Fibroblast of lung (primary cell): ENCODE measurements at places on chromosomes 1 and 21. TPM values are rescaled to one million over a fixed set of nuclear protein-coding genes. Genes with fewer than 3 reads are reported as not detected.
A peak's percentile ranks its signal among the peaks of the same experiment; 100 is the strongest.

DNA sequence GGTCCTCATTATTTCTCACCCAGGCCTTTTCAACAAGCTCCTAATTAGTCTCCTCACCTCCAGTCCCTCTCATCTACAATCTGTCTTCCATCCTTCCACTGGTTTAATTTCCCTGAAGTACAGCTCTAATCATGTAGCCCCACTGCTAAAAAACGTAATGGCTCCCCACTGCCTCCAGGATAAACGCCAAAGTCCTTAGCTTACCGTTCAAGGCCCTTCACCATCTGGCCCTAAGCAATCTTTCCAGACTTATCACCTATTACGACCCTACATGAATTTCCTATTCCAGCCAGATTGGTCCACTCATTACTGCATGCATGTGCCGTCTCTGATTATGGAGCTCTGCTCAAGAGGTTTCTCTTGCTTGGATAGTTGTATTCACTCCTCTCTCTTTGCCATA lies 83.1 kb upstream of the DAB1 start:
- no peak overlapping the region for H3K27ac ChIP-seq
- no peak for DNase-seq
- H3K4me1 ChIP-seq, result no peaks in the 10 kb centered on the region
- no peaks in the 10 kb centered on the region for H3K36me3 ChIP-seq
- H3K4me3 ChIP-seq, result no peak overlapping the region
- no peaks in the 10 kb centered on the region for H3K27me3 ChIP-seq

GRCh38 chr1:25692560-25692959 lies 76.0 kb downstream of the MAN1C1 start:
- no peak for DNase-seq
- no peaks in the 10 kb centered on the region for H3K27me3 ChIP-seq
- no peak overlapping the region for H3K27ac ChIP-seq
- H3K4me1 ChIP-seq, result peaks cover 29% of the 10 kb centered on the region
- H3K4me3 ChIP-seq, result no peak overlapping the region

DNA sequence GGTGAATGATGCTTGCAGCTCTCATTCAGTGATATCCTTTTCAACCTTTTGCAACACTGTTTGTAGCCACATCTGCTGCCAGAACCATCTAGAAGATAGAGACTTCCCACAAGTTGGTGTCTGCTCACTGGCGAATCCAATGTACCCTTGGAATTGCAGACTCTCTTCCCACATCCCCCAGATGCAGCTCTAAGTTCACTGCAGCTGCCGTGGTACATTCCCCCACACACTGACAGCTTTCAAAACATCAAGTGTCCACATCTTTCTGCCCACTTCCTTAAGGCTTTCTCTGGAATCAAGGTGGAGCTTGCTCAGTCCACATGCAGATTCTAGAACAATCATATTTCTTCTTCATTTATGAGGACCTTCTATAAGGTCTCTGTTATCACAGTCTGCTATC lies 99.2 kb downstream of the PLPPR4 start:
- no peaks in the 10 kb centered on the region for H3K36me3 ChIP-seq
- DNase-seq, result no peak
- no peaks in the 10 kb centered on the region for H3K4me1 ChIP-seq
- no peaks in the 10 kb centered on the region for H3K27me3 ChIP-seq

- H3K27ac ChIP-seq, result peak overlapping the region; percentile 27
- H3K36me3 ChIP-seq, result peaks cover 7% of the 10 kb centered on the region
- H3K4me1 ChIP-seq, result peaks cover 4% of the 10 kb centered on the region
- no peaks in the 10 kb centered on the region for H3K27me3 ChIP-seq
- peak overlapping the region; percentile 69 for H3K4me3 ChIP-seq
Measured at GRCh38 chr1:153659175-153659534, 652 bp downstream of the SNAPIN start.

DNA sequence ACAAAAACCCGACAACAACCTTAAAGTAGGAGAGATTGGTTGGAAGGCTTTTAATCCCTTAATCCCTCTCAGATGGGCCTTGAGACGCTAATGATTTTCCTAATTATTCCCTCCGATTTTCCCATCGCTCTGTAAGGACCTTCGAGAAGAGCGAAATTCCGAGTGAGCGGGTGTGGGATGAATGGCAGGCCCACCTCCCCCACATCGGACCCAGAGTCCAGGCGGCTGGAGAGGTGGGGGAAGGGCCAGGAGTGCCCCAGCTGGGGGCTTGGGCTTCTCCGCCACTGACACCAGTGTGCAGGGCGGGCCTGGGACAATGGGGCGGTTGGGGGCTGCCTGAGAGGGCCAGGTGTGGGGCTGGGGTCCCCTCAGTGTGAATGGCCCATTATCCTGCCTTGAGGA lies 23.4 kb downstream of the RHBG start:
- DNase-seq, result no peak
- no peaks in the 10 kb centered on the region for H3K4me1 ChIP-seq
- H3K27me3 ChIP-seq, result peaks cover 31% of the 10 kb centered on the region
- no peaks in the 10 kb centered on the region for H3K36me3 ChIP-seq
- no peak overlapping the region for H3K4me3 ChIP-seq
- no peak overlapping the region for H3K27ac ChIP-seq

SYT14 gene
- 0.26 and 0.99 TPM in 2 replicates for total RNA-seq
